ENCODE measurements at places on chromosomes 5 and 9. TPM values are rescaled to one million over a fixed set of nuclear protein-coding genes. Genes with fewer than 3 reads are reported as not detected.

Gene ESM1
- total RNA-seq, result 0.36 TPM

Gene PCDHB14
- 0.23 TPM for total RNA-seq

Gene SERF1A
- 9.6 TPM for total RNA-seq

Gene RASGEF1C
- total RNA-seq, result not detected

Gene AK8
- total RNA-seq, result 0.14 TPM

Gene SRP19
- total RNA-seq, result 75.1 TPM

Gene SPINK13
- 0.58 TPM for total RNA-seq

Gene BARHL1
- total RNA-seq, result not detected

Gene GCNT4
- total RNA-seq, result 2.3 TPM

DNA sequence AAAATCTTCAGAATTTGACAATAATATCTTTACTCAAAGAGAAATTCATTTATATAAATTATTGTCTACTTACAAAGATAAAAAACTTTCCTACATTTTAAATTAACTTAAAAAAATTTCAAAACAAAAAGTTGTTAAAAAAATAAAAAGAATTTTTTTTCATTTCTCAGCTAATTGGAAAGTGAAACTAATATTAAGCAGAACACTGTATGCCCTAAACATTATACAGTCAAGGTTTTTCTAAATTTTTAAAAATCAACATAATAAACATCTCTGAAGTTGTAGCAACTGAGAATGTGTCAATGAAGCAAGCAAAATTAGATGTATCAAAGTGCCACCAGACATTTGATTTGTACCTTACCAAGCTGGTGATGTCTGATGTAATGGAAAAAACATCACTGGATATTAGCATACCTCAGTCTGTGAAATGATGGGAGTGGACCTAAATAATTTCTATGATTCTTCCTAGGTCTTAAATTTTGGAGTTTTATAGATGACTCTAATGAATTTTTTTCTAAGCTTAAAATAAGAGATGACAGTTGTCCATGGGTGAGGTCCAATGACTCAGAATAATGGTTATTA lies 290.1 kb downstream of the ADAMTS6 start:
- DNase-seq, result no peak

DNA sequence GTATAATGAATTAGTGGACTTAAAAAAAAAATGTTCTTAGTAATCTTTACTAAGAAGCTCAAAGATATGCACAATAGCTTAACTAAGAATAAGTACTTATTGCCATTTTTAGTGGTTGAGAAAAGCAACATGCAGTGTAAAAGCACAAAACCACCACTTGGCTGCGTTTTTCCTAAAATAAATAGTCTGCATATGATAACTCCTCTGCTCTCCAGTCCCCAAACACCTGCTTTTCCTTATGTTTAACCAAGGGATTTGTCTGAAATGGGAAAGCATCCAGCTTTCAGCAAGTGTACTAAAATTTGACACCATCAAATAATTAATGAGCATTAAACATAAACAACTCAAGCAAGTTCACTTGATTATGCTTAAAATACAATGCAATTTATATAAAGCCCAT lies 41.4 kb downstream of the PSIP1 start:
- DNase-seq, result no peak

DNA sequence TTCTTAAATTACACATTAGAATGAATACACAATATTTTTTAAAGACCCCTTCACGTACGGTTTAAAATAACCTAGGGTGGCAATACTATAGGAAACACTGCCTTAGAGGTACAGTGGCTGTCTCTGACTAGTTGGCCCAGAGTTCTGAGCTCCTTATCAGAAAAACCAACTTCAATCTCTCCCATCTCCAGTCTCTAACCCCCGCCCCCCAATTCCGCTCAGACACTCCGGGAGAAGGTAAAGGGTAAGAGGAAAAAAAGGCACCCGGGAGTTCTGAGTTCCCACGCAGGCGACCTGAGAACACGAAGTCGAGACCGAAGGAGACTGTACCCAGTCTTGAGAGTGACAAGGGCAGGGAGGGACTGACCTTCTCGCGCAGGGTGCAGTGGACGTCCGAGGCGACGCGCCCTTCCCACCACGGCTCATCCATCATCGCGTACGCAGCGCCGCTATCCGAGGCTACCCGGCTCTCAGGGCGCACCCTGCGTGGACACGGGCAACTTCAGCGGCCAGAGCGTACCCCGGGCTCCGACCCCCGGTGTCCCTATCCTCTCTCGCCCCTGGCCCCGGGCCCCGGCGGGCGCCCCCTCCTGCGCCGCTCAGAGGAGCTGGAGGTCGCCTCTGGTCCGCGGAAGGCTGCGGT lies 752 bp downstream of the CCNJL start:
- DNase-seq, result no peak

DNA sequence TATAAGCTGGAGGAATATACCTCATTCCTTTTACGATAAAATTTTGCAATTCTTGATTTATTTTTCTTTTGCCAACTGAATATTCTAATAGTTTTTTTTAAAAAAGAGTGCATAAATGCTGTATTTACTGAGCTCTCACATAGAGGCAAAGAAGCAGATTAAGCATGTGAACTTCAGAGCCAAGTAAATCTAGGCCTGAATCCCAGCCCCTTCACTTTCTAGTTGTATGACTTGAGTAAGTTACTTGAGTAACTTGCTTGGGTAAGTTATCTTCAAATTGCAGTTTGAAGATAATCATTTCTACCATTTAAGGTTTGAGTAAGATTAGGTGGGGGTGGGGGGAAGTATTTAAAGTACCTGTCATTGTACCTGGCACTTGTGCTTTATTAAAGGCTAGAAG lies 21.8 kb downstream of the LURAP1L start:
- no peak for DNase-seq

- no peak for DNase-seq
Measured at GRCh38 chr5:128876569-128877382, 88.5 kb upstream of the SLC27A6 start.

GRCh38 chr9:6759185-6759977 lies 1.6 kb downstream of the KDM4C start:
- DNase-seq, result peak; percentile 72

DNA sequence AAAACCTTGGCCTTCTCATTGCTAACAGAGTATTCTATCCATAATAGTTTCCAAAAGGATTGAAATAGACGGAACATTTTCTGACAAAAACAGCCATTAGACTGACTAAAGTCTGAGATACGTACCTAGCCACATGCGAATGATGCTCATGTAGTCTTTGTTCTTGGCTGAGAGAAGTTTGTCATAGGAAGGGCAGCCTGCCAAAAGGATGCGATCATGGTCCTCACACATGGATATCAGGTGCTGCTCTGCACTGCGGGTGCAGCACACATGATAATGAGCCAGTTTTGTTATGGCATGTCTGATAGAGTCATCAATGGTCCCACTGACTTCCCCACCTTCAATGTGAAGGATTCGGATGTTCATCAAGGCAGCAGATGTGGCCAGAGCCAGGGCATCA lies 12.3 kb downstream of the GNE start:
- DNase-seq, result no peak

- no peak for DNase-seq
Measured at GRCh38 chr9:90169490-90169889, 473.1 kb downstream of the DIRAS2 start.

- DNase-seq, result no peak
Measured at GRCh38 chr5:68966596-68966995, 127.2 kb upstream of the SLC30A5 start.

- peak; percentile 25 for DNase-seq
Measured at GRCh38 chr5:96001262-96001661, 39.6 kb upstream of the ELL2 start.

DNA sequence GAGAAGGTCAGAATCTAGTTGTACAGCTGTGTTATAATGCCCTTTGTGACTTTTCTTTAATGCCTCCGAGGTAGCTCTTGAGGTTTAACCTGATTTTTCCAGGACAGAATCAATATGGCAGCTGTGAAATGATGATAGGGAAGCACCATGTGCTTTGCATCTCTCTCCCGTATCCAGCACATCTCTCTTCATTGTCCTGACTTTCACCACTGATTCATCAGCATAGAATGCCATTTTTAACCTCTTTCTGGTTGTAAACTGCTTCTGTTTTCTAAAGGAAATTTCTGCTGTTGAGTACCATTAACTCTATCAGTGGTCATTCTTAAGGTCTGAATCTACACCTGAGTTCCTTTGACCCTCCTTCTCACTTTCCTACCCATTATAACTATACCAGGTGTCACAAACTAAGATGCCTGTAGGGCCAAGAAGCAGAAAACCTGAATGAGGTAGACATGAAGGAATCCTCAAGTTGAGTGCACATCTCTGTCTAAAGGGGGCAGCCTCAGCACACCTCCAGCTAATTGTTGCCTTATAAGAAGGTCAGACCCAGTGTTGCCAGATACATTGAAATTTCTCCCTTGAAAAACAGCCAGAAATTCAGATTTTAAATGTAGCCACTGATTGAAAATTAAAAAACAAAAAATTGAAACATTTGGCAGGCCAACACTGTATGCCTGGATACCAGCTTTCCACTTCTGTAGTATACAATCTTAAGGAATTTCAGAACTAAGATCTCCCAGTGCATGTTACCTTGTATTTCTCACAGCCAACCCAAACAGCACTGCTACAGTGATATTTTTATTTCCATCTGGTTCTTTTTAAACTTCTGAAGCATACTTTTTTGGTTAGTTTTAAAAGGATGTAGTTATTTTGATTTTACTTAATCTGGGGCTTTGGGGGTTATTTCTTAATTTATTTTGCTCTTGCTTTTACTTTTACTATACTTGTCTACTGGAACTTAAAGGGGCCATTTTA lies 35.8 kb upstream of the TLX3 start:
- peak; percentile 30 for DNase-seq

GRCh38 chr9:100739208-100739607 lies 161.3 kb downstream of the CAVIN4 start:
- DNase-seq, result no peak

GRCh38 chr9:121837113-121837961 lies 185.9 kb downstream of the DAB2IP start:
- DNase-seq, result no peak

- no peak for DNase-seq
Measured at GRCh38 chr9:16291921-16292320, 578.5 kb downstream of the BNC2 start.

GRCh38 chr5:131148835-131149234 lies 16.2 kb downstream of the HINT1 start:
- no peak for DNase-seq

DNA sequence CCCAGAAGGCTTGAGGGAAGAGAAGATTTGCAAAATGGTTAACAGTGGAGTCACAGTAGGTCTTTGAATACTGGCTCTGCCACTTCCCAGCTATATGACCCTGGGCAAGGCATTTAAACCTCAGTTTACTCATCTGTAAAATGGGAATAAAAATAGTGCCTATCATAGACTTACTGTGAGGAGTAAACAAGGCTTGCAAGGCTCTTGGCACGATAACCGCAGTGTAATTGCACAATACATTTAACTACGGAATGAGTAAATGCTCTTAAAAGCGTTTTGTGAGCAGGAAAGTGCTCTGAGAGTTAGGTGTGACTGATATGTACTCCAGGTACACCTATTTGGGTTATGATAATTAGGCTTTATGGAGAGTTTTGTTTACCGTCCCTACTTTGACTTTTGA lies 8.4 kb downstream of the SLC36A3 start:
- no peak for DNase-seq

- DNase-seq, result no peak
Measured at GRCh38 chr5:167900340-167900935, 391.0 kb upstream of the WWC1 start.

GRCh38 chr9:29012911-29013310 lies 1439.6 kb upstream of the C9orf72 start:
- DNase-seq, result no peak

DNA sequence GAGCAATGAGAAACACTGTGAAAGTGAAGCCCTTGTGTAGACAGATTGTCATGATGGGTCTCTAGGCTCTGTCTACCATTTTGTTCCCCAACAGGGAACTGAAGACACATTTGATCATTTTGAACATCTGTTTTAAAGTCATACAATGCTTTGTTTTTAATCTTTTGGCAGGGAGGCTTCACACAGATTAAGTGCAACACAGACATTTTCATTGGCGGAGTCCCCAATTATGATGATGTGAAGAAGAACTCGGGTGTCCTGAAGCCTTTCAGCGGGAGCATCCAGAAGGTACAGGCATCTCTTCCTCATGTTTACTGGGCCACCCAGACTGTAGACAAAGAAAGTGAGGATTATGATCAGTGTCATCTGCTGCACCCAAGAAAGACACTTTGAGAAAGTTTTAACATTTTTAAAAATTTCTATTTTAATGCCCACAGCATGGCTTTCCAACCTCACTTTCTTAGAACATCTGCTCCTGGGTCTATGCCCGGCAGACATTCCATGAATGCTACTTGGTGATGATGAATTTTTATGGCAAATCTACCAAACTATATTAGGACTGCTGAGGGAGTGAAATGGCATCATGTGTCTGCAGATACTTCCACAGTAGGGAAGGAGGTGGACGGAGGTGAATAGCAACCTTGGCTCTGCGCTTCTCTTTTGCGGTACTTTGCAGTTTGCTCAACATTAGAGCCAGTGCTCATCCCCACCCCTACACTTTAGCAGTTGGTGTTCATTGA lies 121.3 kb downstream of the LIFR start:
- no peak for DNase-seq
